D341Med (cell line): ENCODE measurements at places on chromosomes 13 and 19.

- DNase-seq, result no peak
These were observed 1890.9 kb downstream of the PCDH9 start for GRCh38 chr13:65339241-65339640.

GRCh38 chr19:6092329-6093286, 17.7 kb downstream of the RFX2 start:
- peak; percentile 47 for DNase-seq

DNA sequence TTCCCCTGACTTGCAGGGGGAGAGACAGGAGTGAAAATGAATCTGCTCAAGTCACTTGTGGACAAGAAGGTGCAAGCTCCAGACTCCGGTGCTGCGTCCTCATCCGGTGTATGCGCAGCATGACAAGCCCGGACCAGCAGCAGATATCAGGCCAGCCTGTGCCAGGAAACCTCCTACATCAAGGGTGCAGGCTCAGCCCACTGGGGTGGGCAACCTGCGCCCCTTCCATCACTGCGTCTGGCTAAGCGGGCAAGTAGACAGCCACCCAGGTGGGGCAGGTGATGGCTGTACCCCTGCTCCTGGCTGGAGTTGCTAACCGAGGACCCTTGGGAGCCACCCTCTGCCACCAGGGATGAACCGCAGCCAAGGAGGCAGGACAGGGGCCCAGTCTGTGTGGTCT, 32.9 kb upstream of the SLC15A1 start:
- DNase-seq, result no peak

DNA sequence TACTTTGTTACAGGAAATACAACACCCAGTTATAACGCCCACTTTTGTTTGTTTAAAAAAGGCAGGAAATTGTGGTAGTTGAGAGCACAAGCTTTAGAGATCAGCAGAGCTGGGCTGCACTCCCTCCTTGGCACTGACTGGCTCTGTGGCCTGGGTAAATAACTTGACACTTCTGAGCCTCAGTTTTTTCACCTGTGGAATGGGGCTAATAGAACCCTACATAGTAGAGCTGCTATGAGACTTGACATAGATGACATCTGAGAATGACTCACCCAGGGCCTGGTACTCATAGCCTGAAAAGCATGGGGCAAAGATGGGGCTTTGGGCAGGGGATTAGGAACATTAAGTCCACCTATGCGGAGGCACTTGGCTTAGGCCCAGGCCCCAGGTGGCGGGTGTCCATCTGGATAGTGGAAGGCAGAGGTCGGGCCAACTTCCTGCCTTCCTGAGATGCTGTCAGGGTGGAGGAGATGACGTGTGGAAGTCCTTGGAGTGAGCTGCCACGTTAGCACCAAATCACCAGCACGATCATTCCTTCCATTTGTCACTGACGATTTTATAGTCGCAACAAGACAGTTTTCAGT, 159.1 kb downstream of the KATNAL1 start:
- DNase-seq, result no peak

DNA sequence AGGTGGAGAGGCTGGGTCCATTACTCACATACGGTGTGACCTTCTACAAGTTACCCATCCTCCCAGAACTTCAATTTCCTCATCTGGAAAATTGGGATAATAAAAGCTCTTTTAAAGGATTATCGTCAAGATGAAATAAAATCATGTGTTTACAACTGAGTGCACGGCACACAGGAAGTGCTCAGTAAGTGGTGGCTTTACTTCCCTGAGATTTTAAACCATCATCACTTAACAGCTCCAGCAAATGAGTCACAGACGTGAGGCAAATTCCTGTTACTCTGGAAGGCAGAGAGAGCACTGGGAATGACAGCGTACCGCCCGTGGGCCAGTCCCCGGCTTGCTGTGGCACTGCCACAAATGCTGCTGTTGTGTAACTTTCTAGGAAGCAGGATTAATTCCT, 64.1 kb downstream of the MRPL57 start:
- DNase-seq, result no peak

DNA sequence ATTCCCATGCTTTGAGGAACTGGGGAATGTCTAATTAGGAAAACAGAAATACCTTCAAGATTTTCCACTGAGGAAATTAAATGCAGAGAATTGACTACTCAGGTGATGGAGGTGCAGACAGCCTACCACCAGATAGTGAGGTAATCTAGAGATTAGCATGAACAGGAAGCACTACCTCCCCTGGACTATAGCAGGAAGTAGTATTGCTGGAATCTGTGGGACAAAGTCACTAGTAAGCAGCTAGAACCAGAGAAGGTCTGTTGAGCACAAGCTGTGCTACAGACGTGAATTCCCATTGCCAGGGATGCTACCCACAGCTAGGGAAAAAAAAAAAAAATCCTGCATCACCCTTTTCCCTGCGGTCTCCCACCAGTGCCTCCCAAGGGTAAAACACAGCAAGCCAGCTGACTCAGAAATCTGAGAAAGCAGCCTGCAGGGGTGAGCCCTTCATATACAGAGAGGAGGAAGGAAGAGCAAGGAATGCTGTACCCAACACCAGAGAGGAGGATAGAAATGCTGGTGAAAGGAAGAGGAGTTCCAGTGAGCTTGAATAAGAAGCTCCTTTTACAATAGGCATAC, 10.2 kb downstream of the ENOX1 start:
- no peak for DNase-seq

DNA sequence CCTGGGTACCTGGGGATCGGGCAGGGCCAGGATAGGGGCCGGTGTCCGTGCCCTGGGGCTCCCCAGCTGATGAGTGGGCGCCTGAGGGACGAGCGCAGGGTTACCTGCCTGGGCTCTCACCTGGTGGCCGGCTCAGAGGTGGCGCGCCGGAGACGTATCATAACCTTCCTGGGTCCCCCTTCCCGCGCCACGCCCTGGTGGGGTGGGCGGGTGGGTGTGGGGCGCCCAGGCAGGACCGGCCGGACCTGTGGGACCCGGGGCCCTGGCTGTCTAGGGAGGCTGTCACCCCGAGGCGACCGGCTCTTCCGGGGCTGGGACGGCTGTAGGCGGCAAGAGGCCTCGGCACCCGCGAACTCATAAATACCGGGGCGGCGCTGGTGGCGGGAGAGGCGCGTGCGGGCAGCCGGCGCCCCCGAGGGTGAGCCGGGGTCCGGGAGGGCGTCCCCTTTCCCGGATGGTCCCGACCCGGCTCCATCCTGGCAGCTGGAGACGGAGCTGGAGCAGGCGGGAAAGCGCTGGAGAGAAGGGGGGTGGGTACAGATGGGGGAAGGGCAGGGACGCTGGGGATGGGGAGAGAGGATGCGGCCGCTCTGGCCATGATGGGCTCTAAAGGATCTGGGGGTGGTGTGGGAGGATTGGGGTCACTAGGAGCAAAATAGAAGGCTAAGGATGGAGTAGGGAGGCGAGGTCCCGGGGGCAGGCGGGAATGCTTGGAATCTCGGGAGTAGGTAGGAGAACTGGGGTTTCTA, at the start of gene ACP7:
TSS of gene ACP7 (plus strand) at position 386 of the 749 bp plus-strand sequence. CDS start 902 bp downstream, outside the sequence.
- peak; percentile 43 for DNase-seq

DNA sequence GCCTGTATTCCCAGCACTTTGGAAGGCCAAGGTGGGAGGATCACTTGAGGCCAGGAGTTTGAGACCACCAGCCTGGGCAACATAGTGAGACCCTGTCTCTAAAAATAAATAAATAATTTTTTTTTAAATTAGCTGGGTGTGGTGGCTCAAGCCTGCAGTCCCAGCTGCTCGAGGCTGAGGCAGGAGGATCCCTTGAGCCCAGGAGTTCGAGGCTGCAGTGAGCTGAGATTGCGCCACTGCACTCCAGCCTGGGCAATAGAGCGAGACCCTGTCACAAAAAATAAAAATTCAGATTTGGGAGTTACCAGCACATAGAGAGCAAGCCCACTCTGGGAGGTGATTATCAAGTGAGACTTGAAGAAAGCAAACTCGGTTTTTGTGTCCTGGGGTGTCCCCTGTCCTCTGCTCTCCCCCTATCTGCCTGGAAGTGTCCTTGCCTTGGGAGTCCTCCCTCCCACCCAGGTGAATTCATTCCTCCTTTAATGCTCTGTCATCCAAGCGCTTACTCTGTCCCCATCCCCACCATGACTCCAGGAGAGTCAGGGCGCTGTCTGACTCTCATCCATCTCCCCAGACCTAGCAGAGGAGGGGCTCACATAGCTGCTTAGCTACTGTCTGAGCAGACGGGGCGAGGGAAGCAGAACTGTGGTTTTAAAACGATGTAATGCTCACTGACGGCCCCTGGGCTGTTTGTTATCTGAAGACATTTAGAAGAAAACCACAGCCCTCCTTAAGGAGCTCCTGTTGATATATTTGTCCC, 146.8 kb downstream of the STK24 start:
- DNase-seq, result no peak

GRCh38 chr19:21566073-21566472, 60.7 kb downstream of the ZNF429 start:
- DNase-seq, result no peak

DNA sequence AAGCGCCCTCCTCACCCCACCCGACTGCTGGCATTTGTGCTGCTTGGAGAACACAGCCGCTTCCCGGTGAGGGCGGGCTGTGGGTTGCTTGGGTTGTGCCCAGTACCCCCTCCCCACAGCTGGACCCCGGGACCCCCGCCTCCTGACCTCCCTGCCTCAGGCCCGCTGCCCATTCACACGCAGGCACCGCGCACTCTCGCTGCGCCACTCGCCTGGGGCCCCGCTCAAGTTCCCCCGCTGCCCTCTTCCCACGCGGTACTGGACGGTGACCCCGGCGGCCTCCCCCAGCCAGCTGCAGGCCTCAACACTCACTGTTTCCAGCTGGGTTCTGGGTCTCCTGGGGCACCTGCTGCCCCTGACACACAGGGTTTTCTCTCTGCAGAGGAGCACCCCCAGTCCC, 16.4 kb downstream of the PLEKHJ1 start:
- DNase-seq, result no peak

DNA sequence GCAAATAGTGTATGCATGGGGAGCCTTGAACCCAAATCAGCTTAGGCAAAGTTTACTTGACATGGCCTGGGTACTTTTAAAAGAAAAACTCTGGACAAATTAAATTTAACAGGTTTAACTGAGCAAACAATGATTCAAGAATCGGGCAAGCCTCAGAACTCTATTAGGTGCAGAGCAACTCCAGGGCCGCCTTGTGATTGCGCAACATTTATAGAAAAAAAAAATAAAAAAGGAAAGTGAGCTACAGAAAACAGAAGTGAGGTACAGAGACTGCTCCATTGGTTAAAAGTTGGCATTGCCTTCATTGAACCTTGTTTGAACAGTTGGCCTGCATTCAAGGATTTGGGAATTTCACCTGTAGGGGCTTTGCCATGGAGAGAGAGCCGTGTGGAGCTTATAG, 421.0 kb upstream of the TSHZ3 start:
- DNase-seq, result no peak

DNA sequence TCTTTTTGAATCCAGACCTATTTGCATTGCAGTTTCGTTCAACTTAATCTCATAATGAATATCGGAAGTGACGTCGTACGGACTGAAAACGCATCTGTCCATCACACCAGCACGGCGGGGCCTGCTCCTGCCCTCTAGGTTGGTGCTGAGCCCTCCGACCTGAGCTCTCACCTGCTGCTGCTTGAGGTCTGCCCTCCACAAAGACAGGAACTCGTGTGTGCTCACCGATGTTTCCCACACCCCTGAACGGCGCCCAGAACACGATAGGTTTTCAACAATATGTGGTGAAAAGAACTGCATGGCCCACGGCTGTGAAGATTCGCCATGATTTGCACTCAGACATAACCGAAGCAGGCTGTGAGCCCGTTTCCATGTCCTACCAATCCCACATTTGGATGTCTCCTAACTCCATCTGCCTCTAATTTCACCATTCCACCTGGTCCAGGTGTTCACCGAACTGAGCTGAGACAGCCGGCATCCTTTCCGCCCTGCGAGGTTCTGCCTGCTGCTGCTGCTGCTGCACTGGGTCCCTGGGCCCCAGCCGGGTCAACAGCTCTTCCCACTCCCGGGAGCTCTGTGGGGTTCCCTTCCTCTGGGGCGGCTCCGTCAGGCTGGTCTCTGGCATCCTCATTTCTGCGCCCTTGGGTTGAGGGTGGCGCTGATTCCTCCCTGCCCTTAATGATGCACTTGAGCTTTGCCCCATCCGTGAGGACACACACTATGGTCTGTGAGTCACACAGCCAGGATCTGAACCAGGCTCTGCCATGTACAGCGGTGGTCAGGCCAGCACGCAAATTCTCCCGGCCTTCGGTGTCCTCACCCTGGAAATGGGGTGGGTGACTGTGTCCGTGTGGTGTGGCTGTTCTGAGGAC, 20.9 kb downstream of the GRTP1 start:
- DNase-seq, result peak; percentile 22

DNA sequence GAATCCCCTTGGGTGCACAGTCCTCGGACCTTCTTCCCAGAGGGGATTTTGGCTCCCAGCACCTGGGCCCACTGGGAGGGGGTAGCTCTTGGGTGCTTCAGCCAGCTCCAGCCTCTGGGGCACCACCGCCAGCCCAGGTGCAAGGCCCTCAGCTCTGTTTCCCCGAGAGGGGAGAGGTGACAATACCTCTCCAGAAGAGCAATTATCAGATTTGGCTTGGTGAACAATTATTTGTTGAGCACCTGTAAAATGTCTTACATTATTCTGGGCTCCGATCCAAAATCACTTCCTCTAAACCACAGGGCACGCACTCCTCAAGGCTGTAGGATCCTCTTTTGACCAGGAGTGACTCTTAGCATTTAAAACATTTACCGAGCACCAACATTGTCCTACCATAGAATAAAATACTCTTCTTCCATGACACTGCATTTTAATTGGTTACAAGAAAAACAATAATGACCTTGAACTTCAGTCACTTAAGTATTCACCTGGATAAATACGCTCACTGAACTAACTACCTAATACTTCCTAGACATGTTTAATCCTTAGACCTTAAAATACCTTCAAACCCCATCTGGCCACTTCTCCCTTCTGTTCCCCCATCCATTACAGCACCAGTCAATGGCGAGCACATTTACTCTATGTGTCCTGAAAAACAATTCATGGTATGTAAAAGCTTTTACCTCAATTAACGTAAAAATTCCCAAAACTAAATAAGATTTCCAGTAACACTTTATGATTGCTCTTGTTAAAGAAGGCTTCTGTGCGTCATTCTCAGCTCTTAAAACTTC, 54.8 kb downstream of the ABCC4 start:
- DNase-seq, result peak; percentile 52

GRCh38 chr19:3274942-3275582, 50.6 kb downstream of the CELF5 start:
- DNase-seq, result no peak

- DNase-seq, result no peak
These were observed 204.5 kb downstream of the PDS5B start for GRCh38 chr13:32790731-32791130.
